Cortex of kidney (tissue), 1 donor: ENCODE measurements at places on chromosomes 12 and 14.

- no peak for DNase-seq
These were observed 177.6 kb downstream of the EXOC5 start for GRCh38 chr14:57091030-57091608.

GRCh38 chr12:121976950-121977349 is 44.7 kb upstream of the BCL7A start:
- no peak for DNase-seq

DNA sequence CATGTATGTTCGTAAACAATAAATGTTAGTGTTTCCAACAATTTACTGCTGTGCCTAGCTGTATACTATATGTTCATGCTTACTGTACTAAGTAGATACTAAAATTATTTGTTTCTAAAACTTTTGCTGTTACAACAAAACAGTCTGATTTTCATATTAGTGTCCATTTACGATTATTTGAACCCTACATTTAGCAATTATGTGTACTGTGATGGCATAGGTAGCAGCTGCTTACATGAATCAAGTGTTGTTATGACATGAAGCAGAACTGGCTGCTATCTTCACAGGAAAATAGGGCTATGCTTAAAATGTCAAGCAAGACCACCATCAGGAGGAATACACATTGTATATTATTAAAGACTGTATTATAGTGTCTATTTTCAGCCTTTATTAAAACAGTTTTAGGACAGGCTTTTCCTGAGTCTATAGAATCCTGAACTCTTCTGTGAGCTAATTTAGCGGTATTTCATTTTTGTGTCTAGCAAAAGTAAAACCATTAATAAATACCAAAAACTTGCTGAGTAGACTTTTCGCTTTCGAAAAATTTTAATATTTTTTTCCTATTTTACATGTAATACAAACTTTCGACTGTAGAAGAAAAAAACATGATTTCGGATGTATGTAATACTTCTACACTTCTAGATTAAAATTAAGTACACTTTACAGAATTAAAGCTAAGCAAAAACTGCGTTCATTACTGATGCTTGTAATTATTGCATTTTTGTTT is 1.1 kb upstream of the WDR89 start:
- no peak for DNase-seq

DNA sequence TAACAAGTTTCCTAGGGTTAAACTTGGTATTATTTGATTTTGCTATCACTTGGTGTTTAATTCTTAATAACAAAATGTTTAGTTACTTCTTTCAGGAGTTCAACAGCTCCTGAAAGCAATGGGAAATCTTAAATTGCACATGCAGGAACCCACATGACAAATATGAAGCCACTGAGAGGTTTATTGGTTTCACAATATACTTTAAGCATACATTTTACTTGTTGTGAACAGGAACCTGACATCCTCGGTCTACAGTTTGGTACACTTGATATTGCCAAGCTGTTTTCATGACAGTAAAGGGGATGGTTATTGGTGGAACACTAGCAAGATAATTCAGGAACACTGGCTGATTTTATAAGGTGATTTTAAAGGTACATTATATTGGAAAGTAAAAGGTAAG is 46.2 kb downstream of the SLC38A1 start:
- DNase-seq, result no peak

GRCh38 chr12:51012570-51013236 is 13.5 kb downstream of the SLC11A2 start:
- no peak for DNase-seq

GRCh38 chr12:60415351-60415750 is 819.5 kb downstream of the SLC16A7 start:
- DNase-seq, result no peak

- no peak for DNase-seq
These were observed 57.6 kb upstream of the MON2 start for GRCh38 chr12:62409068-62409467.

- DNase-seq, result no peak
These were observed 42.1 kb upstream of the FAM222A start for GRCh38 chr12:109671502-109671901.

DNA sequence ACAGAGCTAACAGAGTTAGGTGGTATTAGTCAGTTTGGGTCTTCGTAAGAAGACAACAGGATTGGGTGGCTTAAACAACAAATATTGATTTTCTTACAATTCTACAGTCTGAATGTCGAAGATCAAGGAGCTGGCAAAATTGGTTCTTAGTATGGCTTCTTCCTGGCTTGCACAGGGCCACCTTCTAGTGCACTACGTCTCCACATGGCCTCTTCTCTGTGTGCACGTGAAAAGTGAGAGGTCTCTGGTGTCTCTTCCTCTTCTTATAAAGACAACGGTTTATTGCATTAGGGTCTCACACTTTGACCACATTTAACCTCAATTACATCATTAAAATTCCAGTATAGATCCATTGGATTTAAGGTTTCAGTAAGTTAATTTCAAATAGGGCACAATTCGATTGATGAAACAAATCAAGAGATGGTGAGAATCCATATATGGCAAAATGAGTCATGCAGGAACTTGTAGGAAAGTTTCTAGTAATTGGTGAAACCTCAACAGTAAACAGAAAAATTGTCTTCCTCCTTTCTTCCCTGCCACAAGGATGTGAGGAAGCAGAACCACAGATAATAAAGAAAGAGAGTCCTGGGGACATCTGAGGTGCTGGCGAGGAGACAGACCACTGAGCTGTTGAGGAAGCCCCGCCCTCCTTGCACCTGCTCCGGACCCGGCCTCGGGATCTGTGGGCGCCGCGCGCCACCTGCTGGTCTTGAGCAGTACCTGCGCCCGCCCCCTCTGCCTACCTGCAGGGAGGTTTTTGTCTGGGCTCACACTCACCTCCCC is 846.7 kb downstream of the TMEM121 start:
- DNase-seq, result no peak

GRCh38 chr12:42017051-42017450 is 127.6 kb downstream of the GXYLT1 start:
- DNase-seq, result no peak

DNA sequence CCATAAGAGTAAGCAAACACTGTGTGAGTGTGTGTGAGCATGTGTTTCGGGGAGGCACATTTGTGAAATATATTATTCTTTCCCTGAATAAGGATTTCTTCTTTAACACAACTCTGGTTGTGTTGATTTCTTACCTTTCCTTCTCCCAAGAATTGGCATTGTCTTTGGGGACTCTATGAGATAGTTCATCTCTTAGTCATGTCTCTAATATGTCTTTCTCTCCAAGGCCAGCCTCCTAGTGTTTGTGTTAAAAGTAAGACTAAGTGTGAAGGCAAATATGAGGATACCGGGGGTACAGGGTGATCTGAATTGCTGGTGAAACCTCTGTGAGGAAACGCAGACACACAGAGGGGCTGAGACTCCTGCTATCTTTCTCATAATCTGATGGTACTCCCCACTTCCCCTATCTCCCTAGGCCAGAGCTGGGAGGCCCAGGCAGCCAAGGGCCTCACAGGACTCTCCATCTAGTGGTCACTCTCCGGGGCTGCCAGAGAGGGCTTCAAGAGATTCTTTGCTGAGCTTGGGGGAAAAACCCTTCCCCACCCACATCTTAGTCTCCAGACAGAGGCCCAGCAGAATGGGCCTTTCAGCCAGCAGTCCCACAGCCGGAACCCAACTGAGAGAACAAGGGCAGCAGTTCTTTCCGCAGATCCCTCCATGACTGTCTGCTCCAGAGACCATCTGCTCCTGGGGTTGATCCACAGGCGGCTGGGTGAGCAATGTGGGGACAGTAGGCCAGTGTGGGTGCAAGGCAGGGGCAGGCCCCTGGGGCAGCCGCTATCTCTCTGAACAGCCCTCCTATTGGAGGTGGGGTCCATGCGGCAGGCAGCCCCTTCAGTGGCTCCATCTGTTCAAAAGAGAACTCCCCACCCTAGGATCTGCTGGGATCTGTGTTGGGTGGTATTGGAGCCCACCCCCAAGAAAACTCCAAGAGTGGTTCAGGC is 5.8 kb upstream of the HOXC12 start:
- DNase-seq, result no peak
